ENCODE measurements at places on chromosomes 12 and 14.

DNA sequence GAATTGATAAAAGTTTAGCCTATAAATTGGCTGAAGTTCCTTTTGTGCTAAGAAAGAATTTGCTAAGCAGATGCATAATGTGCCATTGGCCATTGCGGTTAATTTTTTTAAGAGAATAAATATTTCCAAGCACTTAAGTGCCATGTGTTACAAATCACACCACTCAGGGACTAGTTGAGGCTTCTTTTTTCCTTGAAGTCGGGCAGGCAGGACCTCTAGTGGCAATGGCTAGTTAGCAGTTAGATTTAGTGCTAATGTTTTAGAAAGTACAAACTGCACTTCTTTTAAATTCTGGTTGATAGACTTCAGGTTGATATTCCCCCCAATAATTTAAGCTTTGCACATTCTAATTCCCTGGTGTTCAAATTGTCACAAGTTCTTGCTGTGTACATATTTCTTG is 294.3 kb downstream of the APAF1 start:
- no peak for DNase-seq

GRCh38 chr12:106227641-106228319 is 20.0 kb downstream of the CKAP4 start:
- DNase-seq = no peak

DNA sequence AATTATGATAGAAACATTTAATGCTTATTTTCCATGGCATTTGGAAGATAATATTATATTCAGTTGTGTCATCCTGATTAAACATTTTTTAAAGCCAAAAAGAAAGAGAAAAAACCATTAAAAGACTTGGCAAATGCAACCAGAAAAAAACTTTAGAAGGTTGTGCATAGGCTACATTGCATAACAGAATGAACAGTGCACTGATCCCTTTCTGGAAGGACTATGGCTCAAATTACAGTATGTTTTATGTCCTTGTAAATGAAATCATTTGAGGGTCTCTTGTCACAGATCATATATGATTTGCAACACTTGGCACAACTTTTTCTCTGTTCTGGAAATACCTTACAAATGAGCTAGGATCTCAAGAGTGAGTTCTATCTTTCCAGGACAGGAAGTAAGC is 275.2 kb upstream of the FLRT2 start:
- DNase-seq = peak; percentile 53

GRCh38 chr14:68278576-68279436 is 459.2 kb downstream of the RAD51B start:
- DNase-seq = no peak

DNA sequence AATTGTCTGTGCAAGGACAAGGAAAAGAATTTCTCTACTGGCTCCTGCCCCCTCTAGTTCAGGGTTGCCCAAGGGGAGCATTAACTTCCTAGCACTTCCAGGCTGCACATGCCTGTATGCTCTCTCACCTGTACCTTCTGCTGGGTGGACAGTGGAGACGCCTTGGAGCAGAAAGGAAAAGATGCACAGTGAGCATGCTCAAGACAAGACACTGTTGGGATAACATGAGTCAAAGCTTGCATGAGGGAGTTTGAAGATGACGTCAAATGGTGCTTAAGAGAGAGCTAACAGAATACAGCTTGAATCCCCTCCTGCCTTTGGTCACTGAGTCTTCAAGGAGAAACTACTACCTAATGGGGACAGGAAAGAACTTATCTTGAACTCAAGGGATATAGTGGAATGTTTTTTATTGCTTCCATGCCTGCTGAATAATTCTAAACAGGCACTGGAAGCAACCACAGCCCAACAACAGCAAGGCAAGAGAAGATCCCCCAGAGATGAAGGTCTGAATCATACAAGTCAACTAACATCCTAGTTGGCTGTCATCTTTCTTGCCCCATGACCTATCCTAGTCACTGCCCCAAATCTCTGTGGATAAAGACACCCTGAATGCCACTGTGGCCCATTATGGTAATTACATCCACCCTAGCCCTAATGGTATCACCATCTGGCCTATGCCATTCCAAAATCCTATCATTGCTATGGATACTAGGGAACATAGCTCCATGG is 23.5 kb downstream of the RPS6KA5 start:
- no peak for DNase-seq

GRCh38 chr12:89884416-89884898 is 175.8 kb upstream of the ATP2B1 start:
- no peak for DNase-seq

DNA sequence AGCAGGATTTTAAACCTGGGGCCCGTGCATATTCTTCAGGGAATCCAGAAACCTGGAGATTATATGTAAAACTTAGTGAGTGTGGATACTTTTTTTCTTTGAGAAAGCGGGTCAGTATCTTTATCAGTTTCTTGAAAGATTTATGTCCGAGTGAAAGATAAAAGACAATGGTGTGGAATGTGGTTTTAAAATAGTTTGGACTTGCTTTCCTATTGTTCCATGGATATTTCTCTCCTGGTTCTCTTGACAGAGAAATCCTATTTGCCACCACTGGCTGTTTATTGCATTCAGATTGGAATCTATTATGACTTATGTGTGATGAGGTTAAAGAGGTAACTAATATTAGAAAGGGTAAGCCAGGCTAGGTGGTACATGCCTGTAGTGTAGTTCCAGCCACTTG is 27.4 kb downstream of the KTN1 start:
- DNase-seq = no peak

GRCh38 chr14:76501156-76501720 is 125.3 kb downstream of the ESRRB start:
- peak; percentile 17 for DNase-seq

GRCh38 chr12:46675736-46676135 is 150.1 kb downstream of the SLC38A4 start:
- DNase-seq = no peak

- DNase-seq = no peak
These were observed 119.1 kb upstream of the FAR2 start for GRCh38 chr12:29030006-29030405.

GRCh38 chr14:63055631-63056030 is 10.4 kb upstream of the KCNH5 start:
- no peak for DNase-seq

DNA sequence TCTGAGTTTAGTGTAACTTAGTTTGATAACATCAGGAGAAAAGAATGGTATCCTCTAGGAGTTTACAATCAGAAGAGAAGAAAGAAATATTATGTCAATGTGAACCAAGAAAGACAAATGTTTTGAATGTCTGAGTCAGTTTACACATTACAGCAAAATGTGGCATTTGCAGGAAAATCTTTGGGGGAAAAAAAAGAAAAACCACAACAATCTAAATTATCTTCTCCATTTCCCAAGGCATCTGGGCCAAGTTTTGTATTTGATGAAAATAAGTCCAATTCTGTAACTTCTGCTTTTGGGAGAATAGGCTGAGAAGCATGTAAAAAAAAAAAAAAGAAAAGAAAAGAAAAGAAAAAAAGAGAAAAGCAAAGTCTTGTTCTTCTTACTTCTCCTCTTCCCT is 58.8 kb upstream of the FLRT2 start:
- no peak for DNase-seq

All from DMS79 treated with DMSO at 0.1 percent for 48 hours (cell line).